ENCODE measurements at places on chromosomes 3 and 15.
A peak's percentile ranks its signal among the peaks of the same experiment; 100 is the strongest.

- no peak for DNase-seq
These were observed 3.0 kb upstream of the GRAMD2A start for GRCh38 chr15:72200395-72201237.

- no peak for DNase-seq
These were observed 1.1 kb downstream of the TM4SF18 start for GRCh38 chr3:149332227-149332765.

DNA sequence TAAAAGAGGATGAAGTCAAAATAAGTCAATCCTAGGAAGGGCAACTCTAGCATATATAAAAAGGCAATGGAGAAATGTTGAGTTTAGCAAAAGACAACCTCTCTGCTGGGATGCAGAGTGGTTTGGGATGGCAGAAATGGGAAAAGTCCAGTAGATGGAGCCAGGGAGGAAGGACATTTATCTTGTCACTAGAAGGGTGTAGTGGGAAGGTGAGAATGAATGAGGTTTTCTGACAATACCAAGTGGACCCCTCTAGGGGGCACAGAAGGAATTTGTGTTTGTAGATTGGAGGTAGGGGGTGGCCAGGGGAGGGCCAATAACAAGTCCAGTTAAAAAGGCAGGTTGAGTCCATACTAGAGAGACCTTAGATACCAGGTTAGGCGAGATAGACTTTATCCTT, 80.0 kb downstream of the THSD4 start:
- DNase-seq: no peak

DNA sequence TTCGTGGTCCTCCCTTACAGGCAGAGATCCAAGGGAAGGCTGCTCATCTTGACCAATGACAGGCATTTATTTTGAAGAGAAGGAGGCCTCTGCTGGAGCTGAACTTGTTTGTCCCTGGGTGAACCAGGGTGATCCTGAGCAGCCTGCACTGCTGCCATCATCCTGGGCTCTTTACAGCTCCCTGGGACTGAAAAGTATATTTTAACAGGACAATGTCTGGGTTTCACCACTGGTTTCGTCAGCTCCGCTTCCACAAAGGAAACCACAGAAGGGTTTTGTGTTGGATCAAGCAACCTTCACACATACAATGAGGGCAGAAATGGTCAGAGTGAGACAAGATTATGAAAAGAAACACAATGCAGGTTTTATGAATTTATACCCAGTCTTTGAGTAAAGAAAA, 400.7 kb upstream of the TPM1 start:
- no peak for DNase-seq

DNA sequence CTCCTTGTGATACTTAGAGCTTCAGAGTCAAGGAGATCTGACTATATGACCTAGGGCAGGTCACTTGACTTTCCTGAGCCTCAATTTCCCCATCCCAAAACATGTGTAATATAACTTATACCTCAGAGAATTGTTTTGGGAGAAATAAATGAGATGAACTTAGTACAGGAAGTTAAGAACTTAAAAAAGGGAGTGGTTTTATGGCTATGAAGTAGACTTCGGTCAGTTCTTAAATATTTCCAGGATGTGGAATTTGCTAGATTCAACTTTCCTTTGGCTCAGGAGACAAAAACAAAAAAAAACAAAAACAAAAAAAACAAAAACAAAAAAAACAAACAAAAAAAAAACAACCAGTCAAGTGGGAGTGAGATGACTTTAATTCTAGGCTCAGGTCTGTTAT, 116.7 kb downstream of the EDEM1 start:
- no peak for DNase-seq

DNA sequence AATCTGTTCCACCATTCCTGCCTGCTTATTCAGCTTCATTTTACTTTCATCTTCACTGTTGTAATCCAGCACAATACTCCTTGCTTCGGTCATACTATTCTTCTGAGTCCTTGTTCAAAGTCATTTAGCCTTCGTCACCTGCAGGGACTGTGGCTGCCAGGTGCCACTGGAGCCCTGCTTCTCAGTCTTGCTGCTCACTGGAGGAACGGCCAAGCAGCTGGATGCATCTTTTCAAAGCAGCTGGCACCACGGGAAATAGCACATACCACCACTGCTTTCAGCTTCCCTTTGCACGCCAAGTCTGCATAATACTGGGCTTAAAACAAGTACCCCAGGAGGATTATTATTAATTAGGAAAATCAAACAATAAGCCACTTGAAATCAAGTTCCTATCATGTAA, 287.6 kb downstream of the BCHE start:
- DNase-seq: no peak

- no peak for DNase-seq
These were observed 180.0 kb downstream of the KCNAB1 start for GRCh38 chr3:156300371-156300770.

GRCh38 chr15:89675606-89676005, 3.6 kb downstream of the PLIN1 start:
- no peak for DNase-seq

- DNase-seq: no peak
These were observed 14.3 kb downstream of the CEP152 start for GRCh38 chr15:48796521-48796920.

DNA sequence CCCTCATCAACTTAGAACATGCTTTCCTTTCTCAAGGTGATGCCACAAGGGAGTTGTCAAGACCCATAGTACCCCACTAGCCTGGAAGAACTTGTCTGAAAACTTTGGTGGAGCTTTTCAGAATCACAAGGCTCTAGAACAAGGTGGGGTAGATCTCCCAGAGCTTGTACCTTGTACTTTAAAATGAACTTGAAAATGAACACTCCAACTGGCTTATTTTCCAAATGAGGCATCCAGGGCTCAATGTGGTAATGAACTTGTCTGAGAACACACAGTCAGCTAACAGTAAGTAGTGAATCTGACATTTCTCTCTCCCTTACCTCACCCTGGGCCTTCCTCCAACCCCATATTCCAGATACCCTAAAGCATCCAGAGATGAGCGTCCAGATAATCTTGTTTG, 81.8 kb upstream of the THBS1 start:
- DNase-seq: no peak

DNA sequence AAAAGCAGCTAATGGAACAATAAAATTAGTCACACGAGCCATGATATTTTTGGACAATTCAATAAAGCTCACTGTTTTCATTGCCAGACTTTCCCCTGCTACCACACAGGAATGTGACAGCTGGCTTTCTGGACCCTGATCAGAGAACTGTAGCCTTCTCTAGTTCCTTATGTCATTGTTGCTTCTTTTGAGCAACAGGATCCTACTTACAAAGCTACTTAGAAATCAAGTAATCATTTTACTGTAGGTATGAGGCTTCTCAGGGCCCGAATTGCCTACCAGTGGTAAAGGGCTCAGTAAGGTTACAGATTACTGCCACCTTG, 94.3 kb upstream of the AADACL2 start:
- no peak for DNase-seq

- DNase-seq: no peak
These were observed 53.4 kb downstream of the GSK3B start for GRCh38 chr3:120040813-120041377.

GRCh38 chr15:70169147-70169546, 71.4 kb upstream of the TLE3 start:
- no peak for DNase-seq

DNA sequence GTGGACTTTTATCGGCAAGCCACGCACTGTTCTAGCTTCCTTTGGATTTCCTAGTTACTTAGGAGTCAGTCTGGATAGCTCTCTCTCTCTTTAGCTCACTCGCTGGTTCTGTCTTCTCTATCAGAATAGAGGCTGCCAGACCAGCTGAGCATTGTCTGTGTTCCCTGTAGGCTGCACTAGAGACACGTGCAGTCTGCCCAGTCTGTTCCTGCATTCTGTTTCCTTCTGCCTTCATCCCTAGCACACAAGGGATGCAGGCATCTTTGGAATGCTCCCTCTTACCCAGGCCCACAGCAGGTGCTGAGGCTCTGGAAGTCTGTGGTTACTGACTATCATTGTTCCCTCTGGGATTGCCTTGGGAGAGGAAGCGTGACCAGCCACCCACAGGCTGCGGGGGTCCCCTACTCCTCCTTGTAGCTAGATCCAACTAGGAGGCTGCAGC, 322.8 kb downstream of the ZNF621 start:
- peak; percentile 38 for DNase-seq

DNA sequence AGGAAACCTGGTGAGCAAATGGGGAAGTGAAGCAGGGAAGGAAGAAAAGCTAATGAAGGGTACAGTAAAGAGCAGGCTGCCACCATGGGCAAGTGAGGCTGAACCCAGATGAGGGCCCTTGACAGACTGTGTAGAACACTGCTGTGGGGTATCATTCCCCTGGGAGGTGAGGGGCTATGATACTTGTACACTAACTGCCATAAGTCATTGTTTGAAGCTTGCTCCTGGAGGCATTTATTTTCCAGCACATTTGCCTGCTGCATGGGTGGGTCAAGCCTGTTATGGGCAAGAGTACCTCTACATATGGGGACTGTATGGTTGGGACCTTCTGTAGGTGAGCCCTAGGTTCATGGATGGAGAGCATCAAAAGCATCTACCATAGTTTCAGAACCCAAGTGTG, 57.4 kb downstream of the POMGNT2 start:
- DNase-seq: no peak

GRCh38 chr3:114020907-114021306, 35.4 kb downstream of the CCDC191 start:
- DNase-seq: no peak

DNA sequence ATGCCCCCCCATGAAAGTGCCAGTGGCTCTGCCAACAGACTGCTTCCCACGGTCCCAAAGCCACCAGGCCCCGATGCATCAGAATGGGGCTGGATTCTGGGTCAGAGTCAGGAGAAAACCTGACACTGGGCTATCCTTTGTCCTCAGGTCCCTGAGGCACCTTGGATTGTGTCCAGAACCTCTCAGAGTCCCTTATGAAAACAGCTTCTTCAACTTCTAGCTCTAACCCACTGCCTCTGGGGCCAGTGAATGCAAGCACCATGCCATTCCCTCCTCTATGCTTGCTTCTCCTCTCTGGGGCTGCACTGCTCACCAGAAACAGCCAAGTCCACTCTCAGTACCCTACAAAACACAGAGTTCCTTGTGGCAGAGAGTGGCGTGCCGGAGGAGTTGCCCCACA, 9.9 kb downstream of the CRABP1 start:
- no peak for DNase-seq
